Fibroblast of lung (primary cell): ENCODE measurements at places on chromosomes 6 and 20. TPM values are rescaled to one million over a fixed set of nuclear protein-coding genes. Genes with fewer than 3 reads are reported as not detected.

POM121L2 gene
- total RNA-seq, result not detected in 2 replicates

LY86 gene
- total RNA-seq, result not detected in 2 replicates

TRERF1 gene
- 4.1 and 8.3 TPM in 2 replicates for total RNA-seq

CST5 gene
- not detected in 2 replicates for total RNA-seq

PDE10A gene
- total RNA-seq, result under 0.01 TPM in 2 replicates

KCNK15 gene
- total RNA-seq, result 1.8 and 4.1 TPM in 2 replicates

TRIM31 gene
- total RNA-seq, result not detected in 2 replicates

TFAP2C gene
- total RNA-seq, result not detected in 2 replicates

NRSN1 gene
- not detected in 2 replicates for total RNA-seq
